ENCODE measurements at places on chromosomes 13 and 19.

DNA sequence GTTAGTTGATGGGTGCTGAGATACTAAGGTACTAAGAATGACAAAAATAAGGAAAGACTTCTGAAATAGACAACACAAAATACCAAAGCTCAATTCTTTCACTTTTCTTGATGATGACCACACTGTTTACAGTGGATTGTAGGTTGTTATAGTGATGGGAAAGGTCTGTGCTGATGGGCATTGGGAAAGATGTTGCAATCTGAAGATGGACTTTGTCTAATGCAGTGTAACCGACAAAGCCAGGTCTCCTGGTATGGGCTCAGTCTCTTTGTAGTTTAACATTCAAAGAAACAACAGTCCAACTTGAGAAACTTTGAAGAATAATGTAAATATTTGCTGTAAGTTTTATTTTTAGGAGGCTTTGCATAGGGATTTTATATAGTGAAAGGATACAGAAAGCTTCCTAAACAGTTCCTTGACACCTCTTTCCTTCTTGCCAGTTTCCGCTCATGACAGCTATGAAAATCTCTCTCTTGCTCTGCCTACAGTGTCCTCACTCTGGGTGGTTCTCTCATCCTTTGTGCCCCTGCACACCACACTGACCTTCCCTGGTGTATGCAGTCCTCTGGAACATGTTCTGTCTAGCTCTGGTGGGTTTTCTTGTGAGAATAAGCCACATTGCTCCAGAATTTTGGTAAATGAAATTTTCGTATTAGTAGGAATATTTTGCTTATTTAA is 172.2 kb downstream of the KCNRG start:
- no peak for DNase-seq

DNA sequence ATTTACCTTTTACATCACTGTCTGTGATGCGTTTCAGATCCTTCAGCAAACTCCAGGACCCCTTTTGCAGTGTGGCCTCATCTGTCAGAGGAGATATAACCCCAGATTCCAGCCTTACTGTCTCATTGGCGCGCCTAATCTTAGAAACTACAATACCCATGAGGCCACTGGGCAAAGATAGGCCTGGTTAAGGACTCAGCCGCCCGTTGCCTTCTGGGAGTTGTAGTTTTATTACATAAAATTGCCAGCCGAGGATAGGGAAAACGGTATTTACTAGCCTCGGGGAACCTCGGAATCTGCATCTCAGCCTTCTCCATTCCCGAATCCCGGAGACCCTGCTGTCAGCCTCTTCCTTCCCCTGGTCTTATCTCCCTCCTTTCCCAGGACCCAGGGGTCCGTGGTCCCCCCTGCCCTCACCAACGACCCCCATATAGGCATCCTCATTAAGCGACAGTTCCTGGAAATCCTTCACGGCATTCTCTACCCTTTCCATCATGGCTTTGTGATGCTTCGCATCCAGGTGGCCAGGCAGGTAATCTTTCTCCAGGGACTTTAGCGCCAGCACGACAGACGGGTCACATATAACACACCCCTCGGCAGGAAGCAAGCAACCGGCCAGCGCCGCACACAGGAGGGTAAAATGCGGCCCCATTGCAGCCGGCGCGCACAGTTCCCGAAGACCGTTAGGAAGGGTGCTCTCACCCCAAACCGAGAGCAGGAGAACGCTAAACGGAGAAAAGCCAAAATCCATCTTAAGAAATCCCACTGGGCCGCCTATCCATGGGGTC is 1.3 kb downstream of the IZUMO1 start:
- DNase-seq, result peak; percentile 71

GRCh38 chr13:103948426-103948825 is 882.2 kb upstream of the SLC10A2 start:
- peak; percentile 66 for DNase-seq

DNA sequence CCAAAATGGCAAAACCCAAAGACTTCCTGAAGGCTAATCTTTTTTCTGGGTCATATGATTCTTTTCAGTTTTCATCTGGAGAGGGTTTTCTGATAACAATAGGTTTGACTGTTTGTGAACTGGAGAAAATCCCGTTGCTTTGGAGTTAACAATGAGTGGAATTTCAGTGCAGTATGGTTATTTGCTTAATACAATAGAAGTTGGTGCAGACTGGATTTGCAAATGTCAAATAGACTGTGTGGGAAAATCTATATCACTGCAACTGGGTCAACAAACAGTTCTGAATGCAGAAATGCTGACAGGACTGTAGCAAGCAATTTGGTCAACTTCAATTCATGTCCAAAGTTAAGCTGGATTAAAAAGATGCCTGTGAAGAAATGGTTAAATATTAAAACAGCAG is 267.5 kb upstream of the ARGLU1 start:
- no peak for DNase-seq

DNA sequence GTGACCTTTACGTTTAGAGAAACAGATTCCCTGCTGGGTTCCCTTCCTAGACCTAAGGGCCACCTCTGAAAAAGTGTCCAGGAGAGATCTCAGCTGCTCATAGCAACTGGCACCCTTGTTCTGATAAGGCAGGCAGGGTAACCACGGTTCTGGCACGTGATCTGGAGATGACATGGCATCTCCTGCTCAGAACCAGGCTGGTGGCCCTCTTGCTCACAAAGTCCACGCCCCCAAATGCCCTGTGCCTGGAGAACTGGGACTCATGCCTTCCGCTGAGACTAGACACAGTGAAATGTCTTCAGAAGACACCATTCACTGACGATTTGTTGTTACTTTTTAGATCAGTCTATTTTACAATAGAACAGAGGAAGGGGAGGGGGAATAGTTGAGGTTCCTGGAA is 174.1 kb downstream of the ZNF536 start:
- no peak for DNase-seq

DNA sequence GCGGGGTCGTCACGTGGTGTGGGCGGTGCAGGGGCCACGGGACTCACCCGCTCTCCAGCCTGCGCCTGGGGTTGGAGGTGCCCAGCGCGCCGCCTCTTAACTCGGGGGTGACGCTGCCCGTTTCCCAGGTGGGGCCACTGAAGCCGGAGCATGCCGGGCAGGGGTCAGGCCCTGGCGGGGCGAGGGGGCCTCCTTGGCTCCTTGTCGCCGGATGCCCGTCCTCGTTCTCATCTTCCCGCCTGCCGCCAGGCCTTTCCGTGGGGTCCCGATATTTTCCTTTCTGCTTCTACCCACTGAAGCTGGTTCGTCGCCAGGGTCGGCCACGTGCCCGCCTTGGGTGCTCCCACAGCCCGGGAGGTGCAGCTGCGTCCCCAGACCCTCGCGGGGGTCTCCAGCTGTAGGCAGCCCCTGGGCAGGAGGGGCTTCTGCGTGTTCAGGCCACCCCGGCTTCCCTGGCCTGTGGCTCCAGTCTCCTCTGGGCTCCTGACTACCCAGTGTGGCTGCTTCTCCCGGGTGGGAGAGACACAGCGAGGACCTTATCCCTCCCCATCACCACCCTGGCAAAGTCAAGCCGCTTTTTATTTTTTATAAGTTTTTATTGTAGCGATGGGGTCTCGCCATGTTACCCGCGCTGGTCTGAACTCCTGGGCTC is 772 bp downstream of the FAM174C start:
- no peak for DNase-seq

All from dermis blood vessel endothelial cell (primary cell).